T47D (cell line): ENCODE measurements at places on chromosomes 6 and 20.

- DNase-seq = no peak
These were observed 899.0 kb downstream of the TFAP2A start for GRCh38 chr6:9515633-9516606.

DNA sequence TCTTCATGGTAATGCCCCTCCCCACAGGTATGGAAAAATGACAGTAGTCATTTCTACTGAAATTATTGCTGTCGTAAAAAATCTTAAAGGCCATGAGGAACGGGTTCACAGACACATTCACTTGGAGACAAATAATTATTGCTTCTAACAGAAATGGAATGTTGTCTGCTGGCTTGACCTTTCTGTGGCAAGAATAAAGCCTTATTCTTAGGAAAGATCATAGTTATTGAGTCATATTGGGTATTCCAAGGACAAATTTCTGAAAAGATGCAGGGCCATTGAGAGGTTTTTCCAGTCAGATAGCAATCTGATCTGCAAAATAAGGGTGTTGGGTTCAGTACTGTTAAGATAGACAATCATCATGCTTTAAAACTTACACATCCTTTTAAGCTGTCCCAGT lies 29.2 kb downstream of the AKAP7 start:
- DNase-seq = no peak

- DNase-seq = no peak
These were observed 366.5 kb downstream of the QKI start for GRCh38 chr6:163780994-163781393.

- DNase-seq = no peak
These were observed 210.4 kb downstream of the TAF4 start for GRCh38 chr20:61855286-61855685.

DNA sequence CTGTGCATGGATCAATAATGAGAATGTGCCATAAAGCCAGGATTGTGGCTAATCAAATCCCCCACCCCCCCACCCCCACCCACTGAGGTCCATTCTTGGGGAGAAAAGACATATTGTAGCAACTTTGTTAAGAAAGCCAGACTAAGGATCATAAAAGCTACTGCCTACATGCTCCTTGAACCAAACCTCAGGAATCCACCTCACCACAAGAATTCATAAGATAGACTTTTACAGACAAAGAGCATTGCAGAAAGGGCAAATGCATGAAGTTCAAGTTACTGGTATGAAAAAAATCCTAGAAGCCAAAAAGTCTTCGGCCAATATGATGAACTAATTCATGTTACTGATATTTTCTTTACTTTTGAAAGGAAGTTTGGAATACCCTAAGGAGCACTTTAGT lies 187.9 kb upstream of the ARID1B start:
- no peak for DNase-seq

GRCh38 chr20:24872291-24873024 lies 76.6 kb upstream of the CST7 start:
- DNase-seq = no peak

DNA sequence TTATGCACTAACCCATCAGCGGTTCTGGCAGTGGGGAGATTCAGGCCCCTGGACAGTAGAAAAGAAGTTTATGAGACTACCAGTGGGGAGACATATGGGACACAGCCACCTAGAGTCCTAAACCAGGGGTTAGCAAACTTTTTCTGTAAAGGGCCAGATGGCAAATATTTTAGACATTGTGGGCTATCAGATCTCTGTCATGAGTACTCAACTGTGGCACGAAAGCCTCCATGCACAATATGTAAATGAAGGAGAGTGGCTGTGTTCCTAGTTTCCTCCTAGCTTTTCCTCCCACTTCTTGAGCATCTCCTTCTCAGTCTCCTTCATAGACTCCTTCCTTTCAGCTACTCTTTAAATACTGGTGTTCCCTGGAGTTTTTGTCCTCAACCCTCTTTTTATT lies 3.3 kb upstream of the HLA-DMA start:
- no peak for DNase-seq

DNA sequence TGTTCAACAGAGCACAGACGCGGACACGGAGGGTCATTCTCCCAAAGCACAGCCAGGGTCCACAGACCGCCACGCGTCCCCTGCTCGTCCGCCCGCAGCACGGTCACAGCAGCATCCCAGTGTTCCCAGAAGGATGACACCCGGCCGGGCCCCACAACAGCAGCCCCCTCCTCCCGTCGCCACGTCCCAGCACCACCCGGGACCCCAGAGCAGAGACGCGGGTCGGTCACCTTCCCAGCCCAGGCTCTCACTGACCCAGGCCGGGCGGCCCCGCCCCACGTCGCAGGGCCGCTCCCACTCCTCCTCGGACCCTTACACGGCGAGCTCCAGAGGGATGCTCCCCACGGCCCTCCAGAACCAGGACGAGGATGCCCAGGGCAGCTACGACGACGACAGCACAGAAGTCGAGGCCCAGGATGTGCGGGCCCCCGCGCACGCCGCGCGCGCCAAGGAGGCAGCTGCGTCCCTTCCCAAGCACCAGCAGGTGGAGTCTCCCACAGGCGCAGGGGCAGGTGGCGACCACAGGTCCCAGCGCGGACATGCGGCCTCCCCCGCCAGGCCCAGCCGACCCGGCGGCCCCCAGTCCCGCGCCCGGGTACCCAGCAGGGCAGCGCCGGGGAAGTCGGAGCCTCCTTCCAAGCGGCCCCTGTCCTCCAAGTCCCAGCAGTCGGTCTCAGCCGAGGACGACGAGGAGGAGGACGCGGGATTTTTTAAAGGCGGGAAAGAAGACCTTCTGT lies 64.3 kb downstream of the FNDC1 start:
- DNase-seq = peak; percentile 21
